Vagina (tissue), 2 donors: ENCODE measurements at places on chromosomes 1 and 21. TPM values are rescaled to one million over a fixed set of nuclear protein-coding genes. Genes with fewer than 3 reads are reported as not detected.

The ASB17 gene
- total RNA-seq = not detected

The CNIH3 gene
- not detected for total RNA-seq

The NBPF6 gene
- not detected for total RNA-seq

The KRTAP6-3 gene
- not detected for total RNA-seq

- no peak for DNase-seq
Observed at GRCh38 chr1:171119648-171120047, 28.9 kb downstream of the FMO3 start.

DNA sequence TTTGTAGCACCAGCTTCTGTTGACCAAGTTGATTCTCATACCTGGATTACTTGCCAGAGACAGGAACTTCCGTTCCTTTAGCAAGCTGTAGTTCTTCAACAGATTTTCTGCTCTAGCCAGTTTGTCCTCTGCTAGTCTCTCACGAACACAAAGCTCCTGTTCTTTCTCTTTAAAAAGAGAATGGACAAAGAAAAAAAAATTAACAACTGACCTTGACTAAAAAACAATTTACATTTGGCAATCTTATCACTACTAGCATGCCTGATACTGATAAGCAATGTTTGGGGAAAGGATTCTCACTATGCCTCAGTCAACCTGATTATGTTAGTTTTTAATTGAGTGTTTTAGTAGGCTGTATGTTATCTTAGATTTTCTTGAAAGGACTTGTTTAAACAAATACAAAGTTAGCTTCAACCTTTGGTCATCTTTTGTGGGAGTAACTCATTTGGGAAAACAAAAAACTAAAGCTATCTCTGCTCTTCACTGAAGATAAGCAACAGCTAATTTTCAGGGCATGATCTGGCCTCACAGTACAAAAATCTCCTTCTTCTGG is 8.3 kb downstream of the NEK2 start:
- DNase-seq = no peak
